AG09309 (cell line): ENCODE measurements at places on chromosomes 7 and 10.

- no peak for DNase-seq
These were observed 130.4 kb upstream of the PDE1C start for GRCh38 chr7:32200646-32201045.

DNA sequence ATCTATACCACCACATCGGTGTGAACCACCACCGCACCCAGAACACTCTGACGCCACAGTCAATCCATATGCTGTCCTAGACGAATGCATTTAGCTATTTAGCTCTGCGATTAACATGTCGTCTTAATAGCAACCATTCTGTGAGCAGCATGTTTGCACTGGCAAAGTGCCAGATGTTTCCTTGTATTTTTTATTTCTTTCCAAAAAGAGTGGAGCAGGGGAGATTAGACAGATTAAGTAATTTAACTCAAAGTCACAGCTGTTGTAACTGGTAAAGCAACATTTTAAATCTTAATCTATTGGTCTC, 57.0 kb upstream of the ARL4A start:
- no peak for DNase-seq

DNA sequence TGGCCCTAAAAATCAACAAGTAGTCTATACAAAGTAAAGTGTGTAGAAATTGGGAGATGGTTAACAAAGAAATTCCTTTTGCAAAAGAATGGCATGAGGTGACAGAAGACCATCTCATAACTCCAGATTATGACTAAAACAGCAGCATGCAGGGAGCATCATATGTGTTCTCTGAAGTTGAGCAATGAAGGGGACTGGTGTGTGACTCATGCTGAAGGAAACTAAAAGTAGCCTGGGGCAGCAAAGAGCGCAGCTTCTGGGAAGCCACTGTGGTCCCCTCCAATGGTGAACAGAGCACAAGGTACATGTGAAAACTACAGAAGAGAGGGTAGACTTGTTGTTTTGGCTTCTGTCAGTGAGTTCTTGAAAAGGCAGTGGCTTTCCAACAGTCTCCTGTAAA, 133.4 kb downstream of the MACC1 start:
- peak; percentile 34 for DNase-seq

DNA sequence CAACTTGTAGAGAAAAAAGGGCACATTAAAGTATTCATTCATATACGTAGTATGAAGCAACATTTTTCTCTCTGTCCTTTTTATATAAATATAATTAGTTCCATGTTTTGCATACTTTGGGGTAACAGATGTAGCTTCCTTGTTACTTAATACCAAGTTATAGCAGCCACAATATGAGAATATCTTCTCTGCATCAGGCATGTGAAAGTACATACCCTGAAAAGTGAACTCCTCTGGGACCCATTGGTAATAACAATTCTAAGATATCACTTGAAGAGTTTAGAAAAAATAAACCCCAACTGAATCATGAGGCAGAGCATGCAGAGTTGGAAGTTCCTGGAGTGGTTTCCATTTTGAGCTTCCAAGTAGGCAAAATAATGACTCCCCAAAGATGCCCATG, 2.4 kb upstream of the CRPPA start:
- no peak for DNase-seq

GRCh38 chr7:112140600-112140999, 65.6 kb downstream of the DOCK4 start:
- DNase-seq: no peak
